ENCODE measurements at places on chromosomes 6 and 20. TPM values are rescaled to one million over a fixed set of nuclear protein-coding genes. Genes with fewer than 3 reads are reported as not detected.

The DZANK1 gene
- 14.8 TPM for total RNA-seq

The SLC17A9 gene
- 10.2 TPM for total RNA-seq

The STX11 gene
- 0.38 TPM for total RNA-seq

The SYCP2 gene
- 1.2 TPM for total RNA-seq

The PRSS35 gene
- 3.8 TPM for total RNA-seq

The GJA10 gene
- total RNA-seq = not detected

The SLC22A16 gene
- total RNA-seq = not detected

The SLC17A2 gene
- total RNA-seq = not detected

The ESR1 gene
- total RNA-seq = not detected

The RREB1 gene
- 54.1 TPM for total RNA-seq

The TFAP2A gene
- 0.69 TPM for total RNA-seq

The PLA2G7 gene
- 2.1 TPM for total RNA-seq

The PTGIS gene
- 14.8 TPM for total RNA-seq

The AK9 gene
- 2.7 TPM for total RNA-seq

The CST2 gene
- 0.62 TPM for total RNA-seq
